Activated T-helper 1 cell treated with Interleukin-2 at 50 U/mL for 16 hours (primary cell): ENCODE measurements at places on chromosomes 12 and 14.

DNA sequence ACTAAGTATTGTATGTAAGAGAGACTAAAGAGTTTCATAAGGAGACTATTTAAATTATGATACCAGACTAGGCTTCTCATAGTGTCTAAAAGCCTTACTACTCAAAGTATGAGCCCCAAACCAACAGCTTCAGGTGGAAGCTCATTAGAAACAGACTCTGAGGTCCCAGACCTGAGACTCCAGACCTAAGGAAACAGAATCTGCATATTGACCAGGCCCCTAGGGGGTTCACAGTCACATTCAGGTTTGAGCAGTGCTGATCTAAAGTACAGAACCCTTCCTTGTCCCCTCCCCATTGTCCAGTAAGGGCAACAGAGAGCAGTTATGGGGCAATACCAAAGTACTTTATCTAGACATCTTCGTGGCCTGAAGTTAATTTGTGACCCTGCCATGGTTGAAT lies 87.7 kb downstream of the SSPN start:
- DNase-seq, result no peak

- no peak for DNase-seq
Observed at GRCh38 chr14:90677484-90678050, 138.7 kb downstream of the TTC7B start.

DNA sequence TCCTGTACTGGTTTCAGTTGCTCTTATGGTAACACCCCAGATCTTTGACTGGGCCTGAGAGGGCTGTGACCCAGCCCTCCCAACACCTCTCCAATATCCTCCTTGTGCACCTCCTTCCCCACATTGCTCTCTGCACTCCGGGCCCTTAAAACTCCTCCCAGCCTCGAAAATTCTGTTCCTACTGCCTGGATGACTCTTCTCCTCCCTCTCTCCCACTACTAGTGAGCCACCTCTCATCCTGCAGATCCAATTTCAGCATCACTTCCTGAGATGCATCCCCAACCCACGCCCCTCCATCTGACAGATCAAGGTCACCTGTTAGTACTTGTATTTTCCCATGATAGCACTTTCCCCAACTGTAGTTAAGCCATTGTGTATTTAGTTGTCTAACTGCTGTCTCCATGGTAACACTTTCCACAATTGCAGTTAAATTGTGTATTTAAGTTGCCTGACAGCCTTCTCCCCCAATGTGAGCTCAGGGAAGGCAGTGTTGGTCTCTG lies 11.5 kb upstream of the NT5DC3 start:
- no peak for DNase-seq

DNA sequence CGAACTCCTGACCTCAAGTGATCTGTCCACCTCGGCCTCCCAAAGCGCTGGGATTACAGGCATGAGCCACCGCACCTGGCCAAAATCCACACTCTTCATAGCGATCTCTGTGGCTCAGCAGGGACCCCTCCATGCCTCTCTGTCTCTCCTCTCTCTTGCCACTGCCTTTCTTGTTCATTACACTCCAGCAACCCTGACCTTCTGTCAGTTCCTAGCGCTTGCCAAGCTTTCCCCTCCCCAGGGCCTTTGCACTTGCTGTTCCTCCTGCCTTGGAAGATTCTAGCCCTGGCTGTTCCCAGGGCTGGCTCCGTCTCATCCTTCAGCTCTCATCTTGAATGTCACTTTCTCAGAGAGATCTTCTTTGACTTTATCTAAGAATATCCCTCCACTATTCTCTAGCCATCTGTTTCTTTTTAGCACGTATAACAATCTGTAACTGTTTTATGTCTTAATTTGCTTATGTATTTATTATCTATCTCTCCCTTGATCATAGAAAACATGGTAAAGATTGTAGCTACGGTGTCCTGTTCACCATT lies 38.9 kb upstream of the MAP1LC3B2 start:
- no peak for DNase-seq

GRCh38 chr14:44960146-44960545 lies 1.6 kb downstream of the KLHL28 start:
- DNase-seq, result no peak

- DNase-seq, result no peak
Observed at GRCh38 chr12:21526721-21527345, 737 bp downstream of the SPX start.

GRCh38 chr12:113197518-113198077 lies 12.1 kb downstream of the RITA1 start:
- no peak for DNase-seq

- DNase-seq, result no peak
Observed at GRCh38 chr14:105465209-105466031, 9.2 kb upstream of the CRIP2 start.

DNA sequence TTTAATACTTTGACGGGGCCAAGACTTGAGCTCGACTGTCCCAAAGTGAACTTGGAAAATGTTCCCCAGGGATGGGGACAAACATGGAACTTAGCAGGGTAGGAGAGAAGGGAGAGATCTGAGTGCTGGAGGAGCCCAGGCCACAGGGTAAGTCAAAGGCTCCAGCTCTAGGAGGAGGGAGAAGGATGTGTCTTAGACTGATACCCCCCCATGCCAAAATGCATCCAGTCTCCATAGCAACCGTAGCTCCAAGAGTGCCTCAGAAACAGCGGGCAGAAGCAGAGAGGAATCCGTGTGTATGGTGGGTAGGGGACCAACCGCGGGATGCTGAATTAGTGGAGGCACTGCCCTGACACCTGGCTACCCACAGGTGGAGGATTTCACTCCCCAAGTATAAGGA lies 845 bp upstream of the AGAP2 start:
- DNase-seq, result no peak
